ENCODE measurements at places on chromosomes 5 and 9. TPM values are rescaled to one million over a fixed set of nuclear protein-coding genes. Genes with fewer than 3 reads are reported as not detected.

Gene PCDHA6
- total RNA-seq = 1.3 TPM

Gene SEMA5A
- 6.3 TPM for total RNA-seq

- DNase-seq = no peak
Observed at GRCh38 chr5:173825215-173825865, 62.8 kb upstream of the CPEB4 start.

DNA sequence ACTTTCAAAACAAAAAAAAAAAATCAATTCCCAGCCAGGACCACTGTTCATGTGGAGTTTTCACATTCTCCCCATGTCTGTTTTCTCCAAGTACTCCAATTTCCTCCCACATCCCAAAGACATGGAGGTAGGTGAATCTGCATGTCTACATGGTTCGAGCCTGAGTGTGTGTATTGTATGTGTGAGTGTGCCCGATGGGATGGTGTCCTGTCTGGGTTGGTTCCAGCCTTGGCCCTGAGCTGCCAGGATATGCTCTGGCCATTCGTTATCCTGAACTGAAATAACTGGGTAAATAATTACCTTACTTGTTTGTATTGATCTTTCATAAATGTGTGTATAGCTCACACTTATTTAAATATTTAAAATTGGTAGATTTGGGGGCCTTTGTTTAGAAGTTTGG is 452.3 kb upstream of the RORB start:
- no peak for DNase-seq

- no peak for DNase-seq
Observed at GRCh38 chr5:138943599-138944173, 68.6 kb upstream of the LRRTM2 start.

DNA sequence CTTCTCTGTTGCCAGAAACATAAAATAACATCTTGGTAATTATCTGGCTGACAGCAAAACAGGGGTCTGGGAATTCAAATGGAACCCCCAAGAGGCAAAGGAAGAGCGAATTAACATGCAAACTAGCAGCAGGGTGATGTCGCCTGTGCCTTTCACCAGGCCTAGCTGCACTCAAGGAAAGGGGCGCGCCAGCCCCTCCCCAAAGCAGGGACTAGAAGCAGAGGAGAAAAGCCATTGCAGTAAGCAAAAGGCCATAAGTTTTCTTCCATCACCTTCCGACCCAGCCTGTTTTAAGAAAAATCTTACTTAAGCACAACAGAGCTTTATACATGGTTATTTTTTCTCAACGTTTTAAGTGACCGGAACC is 539 bp downstream of the POC5 start:
- no peak for DNase-seq

DNA sequence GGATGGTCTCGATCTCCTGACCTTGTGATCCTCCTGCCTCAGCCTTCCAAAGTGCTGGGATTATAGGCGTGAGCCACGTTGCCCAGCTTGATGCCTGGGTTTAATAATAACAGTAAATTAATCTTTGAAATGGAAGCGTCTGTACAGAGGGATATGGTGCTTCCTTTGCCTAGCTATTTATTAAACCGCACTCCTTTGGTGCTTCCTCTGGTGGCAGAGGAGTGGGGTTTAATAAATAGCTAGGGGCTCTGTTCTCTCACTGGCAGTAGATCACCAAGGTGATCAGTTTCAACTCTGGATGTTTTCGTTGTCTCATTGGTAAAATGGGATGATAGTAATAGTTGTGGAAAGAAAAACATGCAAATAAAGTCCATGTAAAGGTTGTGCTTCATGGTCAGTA is 1122.5 kb upstream of the WWC1 start:
- DNase-seq = no peak

DNA sequence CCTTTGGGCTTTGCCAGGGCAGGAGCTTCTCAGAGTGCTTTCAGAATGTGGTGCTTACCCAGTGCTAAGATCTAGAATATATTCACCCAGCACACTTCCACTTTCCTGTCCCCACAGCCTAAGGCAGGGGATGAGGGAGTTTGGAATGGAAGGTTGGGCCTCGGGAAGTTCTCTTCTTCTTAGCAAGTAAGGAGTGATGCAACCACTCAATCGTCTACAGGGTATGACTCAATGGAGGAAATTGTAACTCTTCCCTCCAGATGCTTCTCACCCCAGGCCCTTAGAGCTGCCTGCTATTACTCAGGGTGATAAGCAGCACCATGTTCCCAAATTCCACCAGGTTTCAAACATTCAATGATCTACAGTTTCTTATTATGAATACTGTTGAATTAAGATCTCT is 30.8 kb upstream of the AGGF1 start:
- no peak for DNase-seq
